ENCODE measurements at places on chromosomes 3 and 15.
A peak's percentile ranks its signal among the peaks of the same experiment; 100 is the strongest.

DNA sequence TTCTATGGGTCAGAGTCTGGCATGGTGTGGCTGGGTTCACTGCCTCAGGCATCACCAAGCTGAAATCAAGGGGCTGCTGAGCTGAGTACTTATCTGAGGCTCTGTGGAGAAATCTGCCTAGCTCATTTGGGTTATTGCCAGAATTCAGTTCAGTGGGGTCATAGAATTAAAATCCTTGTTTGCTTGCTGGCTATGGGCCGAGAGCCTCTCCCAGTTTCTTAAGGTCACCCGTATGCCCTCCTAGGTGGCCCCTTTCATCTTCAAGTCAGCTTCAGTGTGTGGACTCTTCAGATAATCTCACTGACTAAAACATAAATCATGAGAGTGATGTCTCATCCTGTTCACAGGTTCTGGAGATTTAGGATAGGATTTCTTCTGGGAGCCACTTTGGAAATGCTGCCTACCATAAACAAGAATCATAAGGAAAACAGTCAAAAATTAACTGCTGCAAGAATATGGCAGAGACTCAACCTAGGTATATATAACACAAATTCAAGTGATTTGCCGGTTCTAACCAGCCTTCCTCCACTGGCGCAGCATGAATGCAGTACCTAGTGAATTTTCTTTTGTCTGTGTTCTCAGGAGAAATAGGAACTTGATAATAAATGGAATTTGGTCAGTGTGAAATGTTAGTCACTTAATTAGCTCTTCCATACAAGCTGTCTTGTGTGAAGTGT lies 5.3 kb downstream of the CP start:
- DNase-seq: no peak

DNA sequence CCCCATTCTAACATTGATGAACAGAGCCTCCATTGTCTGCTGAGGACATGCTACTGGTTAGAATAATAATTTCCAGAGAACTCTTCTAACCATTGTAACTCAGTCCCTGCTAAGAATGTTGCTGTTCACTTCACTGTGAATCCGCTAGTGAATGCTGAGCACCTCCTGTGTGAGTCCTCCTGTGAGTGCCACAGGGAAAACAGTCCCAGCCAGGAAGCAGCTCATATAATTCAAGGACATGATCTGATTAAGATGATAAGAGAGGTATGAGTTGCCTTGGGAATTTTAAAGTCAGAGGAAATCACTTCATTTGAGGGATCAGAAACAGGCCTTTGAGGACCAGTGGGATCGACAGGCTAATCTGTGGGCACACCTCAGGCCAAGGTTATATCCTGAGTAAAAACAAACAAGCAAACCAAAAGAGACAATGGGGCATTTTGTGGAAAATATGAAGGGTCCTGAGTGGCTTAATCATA lies 33.9 kb upstream of the GPR160 start:
- DNase-seq: no peak

DNA sequence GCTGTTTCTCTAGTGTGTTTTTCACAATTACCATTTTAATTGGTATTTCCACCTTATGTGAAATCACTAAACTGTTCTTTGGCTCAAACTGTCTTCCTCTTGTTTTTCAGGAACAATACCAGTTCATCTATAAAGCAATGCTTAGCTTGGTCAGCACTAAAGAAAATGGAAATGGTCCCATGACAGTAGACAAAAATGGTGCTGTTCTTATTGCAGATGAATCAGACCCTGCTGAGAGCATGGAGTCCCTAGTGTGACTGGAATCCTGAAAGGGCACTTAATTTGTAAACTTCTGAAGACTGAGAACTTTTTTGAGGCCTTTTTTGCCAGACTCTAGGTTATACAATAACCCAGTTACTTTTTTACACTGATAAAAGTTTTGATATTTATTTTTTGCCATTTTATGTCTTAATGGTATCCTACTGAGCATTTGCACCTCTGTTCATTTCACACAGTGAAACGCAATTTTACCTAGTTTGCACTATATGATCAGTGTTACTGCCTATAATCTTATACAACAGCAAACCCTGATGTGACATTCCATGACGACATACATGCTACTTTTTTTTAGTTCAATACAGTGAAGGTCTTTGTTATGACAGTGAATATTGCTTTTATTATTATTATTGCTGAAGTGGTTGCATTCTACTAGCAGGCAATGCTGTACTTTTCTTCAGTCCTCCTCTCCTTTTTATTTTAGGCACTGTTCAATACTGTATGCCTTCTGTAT lies 80.1 kb downstream of the FEZF2 start:
- DNase-seq: no peak

- no peak for DNase-seq
Measured at GRCh38 chr15:51266656-51267050, 71.7 kb downstream of the CYP19A1 start.

DNA sequence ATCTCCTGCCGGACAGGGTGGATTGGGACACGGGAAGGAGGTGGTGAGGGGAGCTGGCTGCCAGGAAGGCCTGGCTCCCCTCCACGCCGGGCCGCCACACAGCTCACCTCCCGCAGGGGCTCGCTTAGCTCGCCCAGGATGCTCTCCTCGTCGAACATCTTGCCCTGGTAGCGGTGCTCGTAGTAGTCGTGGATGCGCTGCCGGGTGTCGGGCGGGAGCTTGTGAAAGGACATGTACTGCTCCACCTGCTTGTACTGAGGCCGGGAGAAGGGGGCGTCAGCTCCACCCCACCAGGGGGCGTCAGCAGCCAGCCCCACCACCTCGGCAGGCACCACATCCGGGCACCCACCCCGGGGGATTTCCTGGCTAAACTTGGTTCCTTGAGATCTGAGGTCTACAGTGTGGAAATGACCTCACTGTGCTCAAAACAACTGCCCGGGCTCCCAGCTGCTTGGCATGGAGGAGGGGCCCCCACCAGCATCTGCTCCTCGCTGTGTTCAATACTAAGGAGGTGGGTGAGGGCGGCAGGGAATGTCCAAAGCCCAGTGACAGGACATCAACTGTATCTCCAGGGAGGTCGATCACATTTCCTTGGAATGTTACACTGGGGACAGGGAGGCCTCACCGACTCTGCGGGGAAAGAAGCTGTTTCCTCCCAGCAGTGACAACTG lies 43.4 kb downstream of the HCN4 start:
- peak; percentile 74 for DNase-seq

- no peak for DNase-seq
Measured at GRCh38 chr3:17489139-17489538, 253.3 kb downstream of the TBC1D5 start.

DNA sequence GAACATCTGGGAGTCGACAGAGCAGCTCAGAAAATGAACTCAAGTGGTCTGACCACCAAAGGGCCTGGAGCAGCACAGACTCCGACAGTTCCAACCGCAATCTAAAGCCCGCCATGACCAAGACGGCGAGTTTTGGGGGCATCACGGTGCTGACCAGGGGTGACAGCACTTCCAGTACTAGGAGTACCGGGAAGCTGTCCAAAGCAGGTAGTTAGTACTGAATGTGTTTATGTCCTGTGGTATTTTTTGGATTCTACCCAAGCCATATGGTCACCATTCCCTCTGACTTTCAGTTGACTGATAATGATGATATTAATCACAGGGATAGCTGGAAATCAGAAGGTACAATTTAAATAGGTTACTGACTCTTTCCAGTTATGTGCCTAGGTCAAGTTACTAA lies 82.3 kb downstream of the ARPP21 start:
- no peak for DNase-seq

All from SHP77 treated with DMSO at 0.1 percent for 48 hours (cell line).